ENCODE measurements at places on chromosomes 7 and 10.
A peak's percentile ranks its signal among the peaks of the same experiment; 100 is the strongest.

DNA sequence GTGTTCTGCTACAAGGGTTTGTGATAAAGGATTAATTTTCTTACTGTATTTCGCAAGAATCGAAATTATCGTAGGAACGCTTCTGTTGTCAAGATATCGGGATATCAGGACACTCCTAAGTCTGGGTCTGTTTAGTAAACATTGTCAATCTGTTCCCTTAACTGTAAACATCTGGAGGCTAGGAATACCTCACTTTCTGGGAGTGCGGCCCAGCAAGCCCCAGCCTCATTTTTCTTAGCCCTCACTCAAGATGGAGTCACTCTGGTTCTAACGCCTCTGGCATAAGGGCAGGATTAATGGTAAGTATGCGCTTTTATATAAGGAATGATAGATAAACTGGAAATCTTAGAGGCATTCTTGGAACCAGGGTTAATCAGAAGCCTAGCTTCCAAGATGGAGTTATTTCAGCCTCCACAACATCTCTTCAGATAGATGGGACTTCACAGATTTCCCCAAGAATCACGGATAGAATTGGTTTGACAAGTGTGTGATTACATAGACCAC, 30.1 kb upstream of the CCL24 start:
- no peak for DNase-seq

DNA sequence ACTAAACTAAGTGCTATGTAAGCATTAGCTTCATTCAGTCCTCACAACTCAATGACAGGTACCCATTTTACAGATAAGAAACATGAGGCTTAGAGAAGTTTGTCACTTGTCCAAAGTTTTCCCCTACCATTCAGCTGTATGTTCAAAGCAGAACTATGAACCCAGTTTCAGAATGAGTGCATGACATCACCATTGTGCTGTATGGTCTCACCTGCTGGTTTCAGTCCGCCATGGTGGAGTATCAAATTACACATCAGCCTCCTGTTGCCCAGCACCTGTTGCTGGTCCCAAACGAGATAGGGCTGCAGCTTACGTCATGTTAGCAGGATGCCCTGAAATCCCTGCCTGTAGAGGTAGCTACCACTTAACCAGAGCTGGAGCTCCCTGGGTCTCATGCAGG, 95.0 kb downstream of the DYNC1I1 start:
- DNase-seq = no peak

- no peak for DNase-seq
Measured at GRCh38 chr10:21173802-21174714, 276.9 kb upstream of the NEBL start.

DNA sequence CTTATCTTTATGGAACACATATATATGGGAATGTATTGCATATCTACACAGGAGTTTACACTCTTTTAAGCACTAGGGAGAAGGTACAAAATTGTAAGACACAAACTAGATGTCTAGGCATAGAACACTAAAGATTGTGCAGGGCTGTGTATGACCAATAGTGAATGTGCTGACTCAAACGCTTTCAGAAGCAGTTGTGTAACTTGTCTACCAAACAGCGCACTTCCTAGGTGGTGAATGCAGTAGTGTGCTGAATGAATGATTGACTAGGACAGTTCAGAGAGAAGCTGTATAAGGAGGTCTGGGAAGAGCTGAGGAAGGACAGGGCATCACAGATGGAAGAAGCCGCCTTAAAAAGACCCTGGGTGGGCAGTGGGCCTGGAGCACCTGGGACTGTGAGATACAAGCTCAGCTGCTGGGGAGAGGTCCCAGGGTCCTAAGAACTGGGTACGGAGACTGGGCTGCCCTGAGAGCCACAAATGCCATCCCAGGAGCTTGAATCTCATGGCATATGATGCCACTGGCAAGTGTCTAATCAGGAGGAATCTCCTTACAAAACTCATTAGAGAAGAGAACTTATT, 14.2 kb downstream of the CLRN3 start:
- DNase-seq = no peak

- DNase-seq = no peak
Measured at GRCh38 chr7:157633465-157634185, 296.8 kb downstream of the DNAJB6 start.

DNA sequence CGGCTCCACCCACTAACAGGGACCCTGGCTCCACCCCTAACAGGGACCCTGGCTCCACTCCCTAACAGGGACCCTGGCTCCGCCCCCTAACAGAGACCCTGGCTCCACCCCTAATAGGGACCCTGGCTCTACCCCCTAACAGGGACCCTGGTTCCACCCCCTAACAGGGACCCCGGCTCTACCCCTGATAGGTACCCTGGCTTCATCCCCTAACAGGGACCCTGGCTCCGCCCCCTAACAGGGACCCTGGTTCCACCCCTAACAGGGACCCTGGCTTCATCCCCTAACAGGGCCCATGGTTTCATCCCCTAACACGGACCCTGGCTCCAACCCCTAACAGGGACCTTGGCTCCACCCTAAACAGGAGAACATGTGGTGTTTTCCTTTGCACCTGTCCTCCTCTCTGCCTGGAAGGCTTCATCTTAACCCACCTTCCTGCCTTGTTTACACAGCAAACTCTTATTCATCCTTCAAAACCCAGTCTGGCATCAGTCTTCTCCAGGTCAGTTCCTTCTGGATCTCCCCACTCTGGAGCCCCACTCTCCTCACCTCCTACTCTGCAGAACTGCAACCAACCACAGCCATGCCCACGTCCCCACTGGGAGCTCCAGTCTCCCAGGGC, 58.0 kb downstream of the CHST15 start:
- DNase-seq = no peak

GRCh38 chr10:15306735-15307280, 64.3 kb downstream of the FAM171A1 start:
- no peak for DNase-seq

DNA sequence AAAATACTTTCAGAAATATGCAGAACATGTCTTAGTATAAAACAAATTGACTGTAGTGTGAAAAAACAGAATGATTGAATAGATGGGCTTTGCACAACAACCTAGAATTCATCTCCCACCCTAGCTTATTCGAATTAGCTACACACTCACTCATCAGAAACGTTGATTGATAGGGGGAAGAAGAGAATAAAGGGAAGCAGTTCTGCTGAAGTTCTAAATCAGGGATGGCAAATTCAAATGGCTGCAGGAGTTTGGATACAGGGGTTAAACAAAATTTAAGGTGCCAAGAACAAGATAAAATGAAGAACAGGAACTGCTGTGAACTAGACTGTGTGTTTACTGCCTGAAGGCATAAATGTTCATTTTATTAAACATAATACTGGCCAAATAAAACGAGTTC, 9.0 kb downstream of the CD36 start:
- DNase-seq = no peak

- DNase-seq = no peak
Measured at GRCh38 chr10:24844742-24845141, 107.7 kb downstream of the PRTFDC1 start.

DNA sequence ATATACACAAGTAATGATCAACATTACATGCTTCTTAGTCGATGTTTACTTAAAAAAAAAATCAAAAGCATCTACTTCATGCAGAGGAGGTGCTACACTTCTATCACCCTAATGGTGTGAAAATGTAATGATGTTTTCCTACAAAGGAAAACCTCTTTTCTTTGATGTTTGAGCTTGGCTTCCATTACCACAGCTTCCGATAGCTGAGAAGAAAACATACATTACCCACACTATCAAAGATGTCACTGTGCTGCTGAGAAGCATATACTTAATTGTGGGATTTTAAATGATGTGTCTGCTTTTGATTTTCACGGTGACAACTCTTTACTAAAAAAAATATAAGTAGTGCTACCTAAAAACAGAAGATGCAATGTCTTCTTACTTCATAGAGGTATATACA, 200.2 kb upstream of the PHF14 start:
- no peak for DNase-seq

- no peak for DNase-seq
Measured at GRCh38 chr7:101201695-101202602, 1.1 kb upstream of the MOGAT3 start.

GRCh38 chr7:130476297-130477150, 15.4 kb upstream of the MEST start:
- no peak for DNase-seq

GRCh38 chr10:48579251-48579960, 25.5 kb downstream of the ARHGAP22 start:
- DNase-seq = peak; percentile 55

DNA sequence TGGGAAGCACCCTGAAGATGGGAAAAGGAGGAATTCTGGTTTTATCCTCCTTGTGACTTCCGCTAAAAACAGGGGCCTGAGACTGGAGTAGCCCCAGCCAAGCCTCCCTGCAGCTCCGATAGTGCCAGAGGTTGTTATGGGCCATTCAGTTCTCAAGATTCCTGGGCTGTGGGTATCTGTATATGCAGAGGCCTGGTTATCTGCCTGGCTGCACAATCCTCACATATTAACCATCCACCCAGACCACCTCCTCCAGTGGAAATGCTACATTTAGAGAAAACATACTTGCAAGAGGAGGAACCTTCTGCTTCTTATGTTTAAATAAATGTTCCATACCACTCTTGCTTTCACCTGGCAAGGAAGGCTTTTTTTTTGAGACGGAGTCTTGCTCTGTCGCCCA, 34.6 kb downstream of the ARL3 start:
- no peak for DNase-seq

- no peak for DNase-seq
Measured at GRCh38 chr7:101720324-101720723, 91.2 kb upstream of the MYL10 start.

DNA sequence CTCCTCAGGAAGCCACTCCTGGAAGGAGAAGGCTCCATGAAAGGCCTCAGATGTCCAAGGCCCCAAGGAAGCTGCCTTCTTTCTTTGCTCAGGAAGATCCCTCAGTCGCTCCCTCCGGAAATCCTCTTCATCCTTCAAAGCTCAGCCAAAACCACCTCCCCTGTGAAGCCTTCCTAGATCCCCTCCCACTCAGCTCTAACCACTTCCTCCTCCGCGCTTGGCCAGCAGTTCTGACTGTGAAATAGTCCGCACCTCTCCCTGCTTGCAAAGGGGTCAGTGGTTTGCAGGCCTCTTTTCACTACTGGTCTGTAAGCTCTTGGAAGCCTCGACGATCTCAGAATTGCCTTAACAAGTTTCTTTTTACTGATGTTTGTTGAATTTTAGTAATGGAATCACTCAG, 23.9 kb downstream of the PYROXD2 start:
- DNase-seq = no peak

DNA sequence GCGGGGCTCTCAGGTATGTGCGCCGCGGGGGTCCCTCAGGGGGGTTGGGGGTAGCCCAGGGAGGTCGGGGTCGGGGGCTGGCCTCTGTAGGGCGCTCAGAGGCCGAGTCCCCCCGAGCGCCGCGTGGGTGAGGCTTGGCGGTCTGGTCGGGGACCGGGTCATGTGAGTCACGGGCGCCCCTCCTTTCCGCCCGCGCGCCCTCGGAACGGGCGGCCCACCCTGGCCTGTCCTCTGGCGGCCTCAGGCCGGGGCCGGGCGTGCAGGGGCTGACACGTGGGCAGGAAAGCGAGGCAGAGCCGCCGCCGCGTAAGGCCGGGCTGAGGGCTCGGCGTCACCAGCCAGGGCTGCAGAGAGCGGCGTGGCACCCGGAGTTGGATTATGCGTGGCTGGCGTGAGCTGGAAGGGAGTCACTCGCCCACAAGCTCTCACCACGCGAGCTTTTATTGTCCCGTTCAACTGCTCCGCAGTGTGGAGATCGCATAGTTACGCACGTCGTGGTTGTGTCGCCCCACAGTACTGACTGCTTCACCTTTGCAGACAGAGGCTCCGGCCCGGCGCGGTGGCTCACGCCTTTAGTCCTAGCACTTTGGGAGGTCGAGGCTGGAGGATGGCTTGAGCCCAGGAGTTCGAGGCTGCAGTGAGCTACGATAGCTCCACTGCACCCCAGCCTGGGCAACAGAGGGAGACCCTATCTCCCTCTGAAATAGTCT, 385 bp downstream of the SHLD2 start:
- peak; percentile 79 for DNase-seq

- peak; percentile 89 for DNase-seq
Measured at GRCh38 chr10:126904818-126905701, at the start of gene DOCK1. Gene DOCK1, plus strand, starts transcription at chr10:126905428. Its CDS starts 90 bp downstream, at chr10:126905518.

- no peak for DNase-seq
Measured at GRCh38 chr10:29725133-29725720, 90.5 kb upstream of the SVIL start.

GRCh38 chr7:24975644-24976260, 4.2 kb downstream of the OSBPL3 start:
- DNase-seq = no peak

DNA sequence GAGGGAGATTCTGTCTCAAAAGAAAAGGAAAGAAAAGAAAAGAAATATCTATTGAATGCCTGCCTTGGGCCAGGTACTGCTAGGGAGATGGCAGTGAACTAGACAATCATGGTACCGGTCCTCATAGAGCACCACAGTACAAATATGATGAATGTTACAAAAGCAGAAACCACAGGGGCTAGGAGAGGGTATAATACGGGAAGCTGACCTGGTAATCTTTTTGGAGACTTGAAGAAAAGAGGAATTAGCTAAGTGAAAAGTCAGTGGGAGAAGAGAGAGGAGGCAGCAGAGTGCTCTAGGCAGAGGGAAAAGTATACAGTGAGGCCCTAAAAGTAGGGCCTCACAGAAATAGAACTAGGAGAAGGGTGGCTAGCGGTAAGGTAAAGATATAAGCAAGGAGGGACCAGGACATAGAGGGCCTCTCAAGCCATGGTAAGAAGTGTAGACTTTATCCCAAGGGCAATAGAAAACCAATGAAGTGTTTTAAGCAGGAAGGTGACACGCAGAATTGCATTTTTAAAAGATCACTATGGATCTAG, 42.8 kb upstream of the WNT8B start:
- no peak for DNase-seq

DNA sequence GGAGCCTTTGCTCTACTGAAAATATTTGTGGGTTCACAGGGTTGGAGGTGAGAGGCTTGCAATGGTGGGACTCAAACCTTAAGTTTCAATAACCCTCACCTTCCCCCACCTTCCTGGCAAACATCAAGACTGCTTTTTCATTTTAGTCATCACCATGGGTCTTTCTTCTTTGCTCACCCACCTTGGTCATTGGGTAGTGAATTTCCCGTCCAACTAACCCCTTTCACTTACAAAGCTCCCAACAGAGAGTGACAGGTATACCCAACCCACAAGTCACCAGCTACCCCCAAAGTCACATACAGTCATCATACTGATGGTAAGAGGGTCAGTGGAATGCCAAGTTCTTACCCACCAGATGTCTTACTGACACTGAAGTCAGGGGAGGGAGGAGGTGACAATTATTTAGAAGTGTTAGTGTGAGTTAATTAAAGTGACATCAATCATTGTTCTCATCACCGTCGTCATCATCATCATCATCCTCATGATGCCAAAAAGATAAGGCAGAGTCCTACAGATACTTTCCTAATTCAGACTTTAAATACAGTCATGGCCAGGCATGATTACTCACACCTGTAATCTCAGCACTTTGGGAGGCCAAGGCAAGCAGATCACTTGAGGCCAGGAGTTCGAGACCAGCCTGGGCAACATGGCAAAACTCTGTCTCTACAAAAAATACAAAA, 49.0 kb downstream of the PIK3AP1 start:
- no peak for DNase-seq

DNA sequence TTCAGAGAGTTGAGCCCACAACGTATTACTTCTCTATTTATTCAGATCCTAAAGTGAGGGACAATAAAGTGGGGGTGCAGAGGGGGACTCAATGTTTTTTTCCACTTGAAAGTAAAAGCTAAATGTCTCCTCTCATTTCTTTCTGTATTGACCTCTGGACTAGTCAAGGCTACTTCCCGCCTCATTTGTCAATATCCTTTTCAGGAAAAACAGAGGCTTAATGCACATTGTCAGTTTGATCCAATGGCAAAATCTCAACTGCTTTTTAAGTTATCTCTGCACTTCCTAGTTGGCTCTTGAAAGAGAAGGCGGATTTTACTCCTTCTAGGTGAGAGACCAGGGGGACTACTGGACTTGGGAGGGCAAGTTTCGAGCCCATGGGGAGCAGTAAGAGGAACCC, 56.4 kb downstream of the HIPK2 start:
- no peak for DNase-seq

Data from AG08395 (cell line).